ENCODE measurements at places on chromosomes 7 and 10.

DNA sequence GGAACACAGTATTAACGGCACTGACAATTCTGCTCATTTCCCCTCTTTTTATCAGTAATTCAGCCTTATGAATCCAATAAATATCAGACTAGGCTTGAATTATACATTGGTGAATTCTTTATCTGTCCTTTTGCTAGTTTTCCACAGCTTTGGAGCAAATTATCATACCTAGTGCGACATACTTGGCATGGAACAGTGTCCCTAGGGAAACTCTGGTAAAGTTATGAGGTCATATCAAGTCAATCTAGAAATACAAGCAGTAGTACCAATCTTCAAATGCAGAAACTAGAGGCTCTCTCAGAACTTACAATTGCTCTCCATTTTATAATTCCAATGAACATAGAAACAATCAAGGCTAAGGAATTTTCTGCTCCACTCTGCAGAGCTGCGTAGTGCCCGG lies 449.3 kb upstream of the NPVF start:
- no peak for DNase-seq

DNA sequence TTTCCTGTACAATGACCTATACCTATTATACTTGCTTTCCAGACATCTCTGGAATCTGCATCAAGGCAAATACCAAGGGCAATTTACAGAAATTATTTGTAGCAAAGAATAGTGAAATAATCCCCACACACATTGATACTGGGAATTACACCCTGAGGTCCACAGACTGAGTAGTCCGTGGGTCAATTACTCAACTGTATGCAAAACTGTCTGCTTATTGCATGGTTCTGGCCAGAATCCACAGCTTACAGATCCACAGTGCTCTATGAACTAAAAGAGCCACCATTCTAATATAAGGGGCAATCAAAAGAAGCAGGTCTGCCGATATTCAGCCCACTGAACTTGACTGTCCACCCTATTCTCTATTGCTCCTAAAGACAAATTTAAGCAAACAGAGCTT lies 5.7 kb downstream of the CHCHD3 start:
- no peak for DNase-seq

DNA sequence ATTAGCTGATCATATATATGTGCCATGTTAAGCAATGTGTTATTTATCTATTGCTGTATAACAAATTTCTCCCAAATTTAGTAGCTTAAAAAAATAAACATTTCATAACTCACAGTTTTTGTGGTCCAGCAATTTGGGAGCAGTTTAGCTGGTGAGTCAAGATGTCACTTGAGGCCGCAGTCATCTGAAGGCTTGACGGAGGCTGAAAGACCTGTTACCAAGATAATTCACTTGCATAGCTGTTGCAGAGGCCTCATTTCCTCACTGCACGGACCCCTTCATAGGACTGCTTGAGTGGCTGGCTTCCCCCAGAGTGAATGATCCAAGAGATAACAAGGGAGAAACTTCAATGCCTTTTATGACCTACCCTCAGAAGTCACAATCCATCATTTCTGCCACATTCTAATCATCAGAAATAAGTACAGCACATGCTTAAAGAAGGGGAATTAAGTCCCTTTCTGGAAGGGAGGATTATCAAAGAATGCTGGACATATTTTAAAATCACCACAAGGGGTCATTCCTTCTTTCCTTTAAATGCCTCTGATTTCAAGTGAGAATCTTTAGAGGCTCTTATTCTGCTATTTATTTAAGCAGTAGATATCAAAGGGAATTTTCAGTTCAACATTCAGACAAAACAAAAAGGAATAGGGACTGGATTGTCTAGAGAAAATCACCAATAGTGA lies 10.5 kb upstream of the SRPK2 start:
- DNase-seq: no peak

GRCh38 chr7:31687024-31687748 lies at the start of gene PPP1R17:
Gene PPP1R17, plus strand, starts transcription at chr7:31687215. Its CDS starts 5,227 bp downstream, at chr7:31692442.
- DNase-seq: no peak

GRCh38 chr7:106887421-106887820 lies 22.3 kb downstream of the PIK3CG start:
- DNase-seq: no peak

GRCh38 chr10:29146311-29147100 lies 142.4 kb upstream of the LYZL1 start:
- no peak for DNase-seq

GRCh38 chr7:1925973-1926907 lies 256.2 kb downstream of the ELFN1 start:
- DNase-seq: no peak

- DNase-seq: no peak
Observed at GRCh38 chr10:97179731-97180362, 5.9 kb downstream of the SLIT1 start.

DNA sequence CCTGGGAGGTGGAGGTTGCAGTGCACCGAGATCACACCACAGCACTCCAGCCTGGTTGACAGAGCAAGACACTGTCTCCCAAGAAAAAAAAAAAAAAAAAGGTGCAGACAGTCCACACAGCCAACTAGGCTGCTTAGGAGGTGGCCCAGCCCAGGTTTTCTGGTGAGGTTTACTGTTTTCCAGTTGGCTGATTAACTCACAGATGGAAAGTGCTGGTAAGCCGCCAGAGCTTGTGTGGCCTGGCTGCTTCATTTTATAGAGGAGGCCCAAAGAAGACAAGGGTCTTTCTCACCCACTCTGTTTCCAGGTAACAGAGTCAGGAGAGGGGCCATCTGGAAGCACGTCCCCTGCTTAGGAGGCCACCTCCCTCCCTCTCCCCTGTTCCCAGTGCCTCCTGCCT lies 6.2 kb downstream of the RHBDD2 start:
- DNase-seq: no peak

- DNase-seq: no peak
Observed at GRCh38 chr10:62839590-62839989, 23.4 kb upstream of the EGR2 start.

- DNase-seq: no peak
Observed at GRCh38 chr10:52979295-52979990, 206.9 kb upstream of the MBL2 start.

Data from stimulated activated CD4-positive, alpha-beta T cell treated with anti-CD3 and anti-CD28 coated beads, Interleukin-1b, Interleukin-23, amount 100 ng/mL, for 4 hours (primary cell).